ENCODE measurements at places on chromosomes 7 and 10. TPM values are rescaled to one million over a fixed set of nuclear protein-coding genes. Genes with fewer than 3 reads are reported as not detected.

GRCh38 chr7:128262273-128263028, 21.4 kb downstream of the LEP start:
- DNase-seq = no peak

DNA sequence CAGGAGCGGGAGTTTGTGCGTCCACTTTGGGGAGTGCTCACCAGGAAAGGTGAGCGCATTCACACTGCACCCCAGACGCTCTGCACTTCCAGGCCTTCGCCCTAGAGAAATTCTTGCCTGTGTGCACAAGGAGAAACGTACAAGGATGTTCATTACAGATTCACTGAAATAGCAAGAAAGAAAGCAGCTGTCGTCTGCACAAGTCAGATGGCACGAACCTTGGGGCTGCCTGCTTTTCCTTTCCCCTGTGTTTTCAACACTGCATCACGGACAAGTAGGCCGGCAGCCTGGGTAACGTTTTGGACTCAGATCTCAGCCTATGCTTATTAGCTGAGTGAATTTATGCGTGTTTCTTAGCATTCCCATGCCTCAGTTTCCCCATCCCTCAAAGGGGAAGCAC, 546.8 kb upstream of the FOXK1 start:
- DNase-seq = no peak

DNA sequence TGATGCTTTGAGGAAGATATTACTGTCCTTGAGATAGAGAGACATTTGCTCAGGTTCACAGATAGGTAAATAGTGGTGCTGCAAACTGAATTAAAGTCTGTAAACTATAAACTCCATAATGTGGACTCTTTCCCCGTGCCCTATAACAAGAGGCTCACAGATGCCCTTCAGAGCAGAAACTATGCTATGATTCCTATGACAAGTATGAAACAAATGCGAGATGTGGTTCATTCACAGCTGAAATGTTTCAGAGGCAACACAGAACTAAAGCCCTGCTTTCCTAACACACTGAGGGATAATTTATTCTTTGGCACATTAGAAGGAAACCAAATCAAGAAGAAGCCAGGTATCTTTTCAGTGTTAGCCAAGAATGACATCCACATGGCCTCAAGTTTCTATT, 13.4 kb downstream of the CHUK start:
- no peak for DNase-seq

DNA sequence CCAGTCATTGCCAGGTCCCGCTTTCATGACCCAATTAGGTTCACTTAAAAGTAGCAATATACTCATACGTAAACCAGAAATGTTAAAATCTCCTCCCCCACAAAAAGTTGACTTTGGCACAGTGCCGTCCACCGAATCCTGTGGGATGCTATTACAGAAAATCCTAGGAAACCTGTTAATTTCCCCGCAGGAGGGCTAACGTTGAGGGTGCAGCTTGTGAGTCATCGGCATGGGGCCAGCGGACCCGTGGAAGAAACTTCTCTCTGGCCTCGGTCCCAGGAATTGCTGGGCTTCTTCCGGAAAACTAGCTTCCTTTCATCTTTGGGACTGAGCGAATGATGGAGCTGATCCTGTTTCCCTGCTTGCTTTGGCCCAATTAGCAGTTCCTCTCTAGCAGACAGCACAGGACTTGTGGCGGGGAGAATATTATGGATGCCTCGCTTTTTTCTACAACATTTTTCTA, 13.5 kb downstream of the CRYGN start:
- DNase-seq = peak; percentile 85

GRCh38 chr10:43254881-43255633, 11.8 kb downstream of the RASGEF1A start:
- no peak for DNase-seq

DNA sequence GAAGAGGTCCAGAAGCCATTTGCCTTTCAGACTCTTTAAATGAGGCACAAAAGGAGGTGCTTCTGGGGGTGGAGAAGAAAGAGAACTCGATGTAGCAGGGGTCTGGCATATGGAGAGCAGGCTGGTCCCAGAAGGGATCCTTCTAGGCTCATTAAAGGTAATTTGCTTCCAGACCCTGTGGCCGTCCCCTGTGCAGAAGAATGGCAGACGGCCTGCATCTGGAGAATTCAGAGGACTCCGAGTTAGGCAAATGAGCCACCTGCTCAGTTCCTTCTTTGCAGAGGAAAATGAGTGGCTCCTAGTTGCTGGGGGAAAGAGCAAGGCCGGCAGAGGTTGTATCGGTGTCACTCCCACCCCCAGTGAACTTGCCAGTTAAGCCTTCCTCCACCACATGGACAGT, 73.8 kb upstream of the FAM180A start:
- DNase-seq = no peak

- no peak for DNase-seq
Observed at GRCh38 chr7:120760050-120760449, 97.9 kb downstream of the TSPAN12 start.

GRCh38 chr7:155533827-155534690, 12.3 kb downstream of the CNPY1 start:
- DNase-seq = no peak

DNA sequence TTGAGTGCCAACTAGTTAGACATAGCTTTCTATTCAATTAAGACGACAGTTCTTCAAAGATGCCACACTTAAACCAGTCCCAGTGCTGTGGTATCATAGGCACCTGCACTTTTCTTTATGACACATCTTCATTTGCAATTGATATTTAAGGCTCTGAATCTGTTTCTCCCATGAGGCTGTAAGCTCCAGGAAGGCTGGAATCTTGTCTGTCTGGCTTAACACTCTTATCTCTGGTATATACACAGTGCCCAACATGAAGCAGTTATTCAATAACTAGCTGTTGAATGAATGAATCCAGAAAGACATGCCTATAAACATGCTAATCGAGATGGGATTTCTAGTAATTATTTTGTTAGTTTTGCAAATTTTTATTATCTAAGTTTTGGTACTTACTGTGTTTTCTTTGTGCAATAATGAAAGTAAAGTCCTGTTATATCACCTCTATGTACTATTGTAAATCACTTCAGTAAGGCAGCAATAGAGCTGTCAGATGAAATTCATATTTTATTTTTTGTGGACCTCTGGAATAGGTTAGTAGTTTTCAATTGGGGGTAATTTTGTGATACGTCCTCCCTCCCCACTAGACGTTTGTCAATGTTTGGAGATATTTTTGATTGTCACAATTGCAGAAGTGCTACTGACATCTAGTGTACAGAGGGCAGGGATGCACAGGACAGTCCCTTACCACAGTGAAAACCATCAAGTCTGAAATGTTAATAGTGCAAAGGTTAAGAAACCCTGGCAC, 51.3 kb upstream of the STEAP4 start:
- DNase-seq = peak; percentile 30

DNA sequence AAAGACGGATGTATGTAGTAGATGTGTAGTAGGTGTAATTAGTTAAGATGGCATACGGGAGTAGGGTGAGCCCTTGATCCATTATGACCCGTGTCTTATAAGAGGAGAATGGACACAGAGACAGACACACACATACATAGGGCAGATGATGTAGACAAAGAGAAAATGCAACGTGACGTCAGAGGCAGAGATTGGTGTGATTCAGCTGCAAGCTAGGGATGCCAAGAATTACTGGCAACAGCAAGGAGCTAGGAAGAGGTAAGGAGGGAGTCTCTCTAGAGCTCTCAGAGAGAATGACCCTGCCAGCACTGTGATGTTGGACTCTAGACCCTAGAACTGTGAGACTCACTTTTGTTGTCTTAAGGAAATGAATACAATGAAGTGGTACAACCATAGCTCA, 247.0 kb upstream of the HABP2 start:
- DNase-seq = peak; percentile 76

DNA sequence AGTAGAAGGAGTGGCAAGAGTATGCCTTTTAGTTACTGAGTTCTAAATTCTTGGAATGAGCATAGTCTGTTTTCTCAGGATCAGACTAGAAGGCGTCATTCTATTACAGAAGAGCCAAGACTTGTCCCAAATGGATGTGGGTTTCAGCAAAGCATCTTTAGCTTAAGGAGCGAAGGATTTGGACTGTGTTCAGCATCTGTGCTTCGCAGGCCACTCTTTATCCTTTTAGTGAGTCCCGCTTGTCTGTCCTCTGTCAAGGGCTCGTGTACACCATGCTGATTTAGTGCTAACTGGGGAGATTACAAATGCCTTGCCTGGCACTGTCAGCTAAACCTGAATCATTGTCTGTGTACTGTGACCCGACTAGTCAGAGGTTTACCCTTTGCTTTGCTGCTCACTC, 465.7 kb downstream of the AUTS2 start:
- DNase-seq = peak; percentile 92

DNA sequence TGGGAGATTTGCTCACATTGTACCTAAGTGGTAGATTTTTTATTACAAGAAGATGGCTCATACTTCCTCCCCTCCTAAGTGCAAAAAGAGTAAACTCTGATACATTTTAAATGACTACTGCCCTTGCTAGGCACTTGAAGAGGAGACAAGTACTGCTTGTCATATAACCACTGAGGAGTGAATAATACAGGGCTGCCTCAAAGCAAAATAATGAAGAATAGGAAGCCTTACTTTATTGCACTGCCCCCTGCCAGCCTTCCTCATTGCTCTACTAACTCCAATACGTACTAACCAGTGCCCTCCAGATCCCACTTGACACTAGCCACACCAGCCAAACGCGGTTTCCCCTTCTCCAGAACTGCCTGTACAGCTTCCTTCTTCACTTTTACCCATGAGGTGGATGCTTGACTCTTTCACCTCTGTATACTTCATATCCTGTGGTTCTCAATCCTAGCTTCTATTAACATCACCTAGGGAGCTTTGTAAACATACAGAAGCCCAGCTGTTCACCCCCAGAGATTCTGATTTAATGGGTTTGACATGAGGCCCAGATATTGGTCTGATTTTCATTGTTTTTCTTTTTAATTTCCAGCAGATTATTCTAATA, 11.7 kb upstream of the MTERF1 start:
- DNase-seq = no peak

GRCh38 chr7:106794276-106795083, 70.6 kb upstream of the PIK3CG start:
- DNase-seq = no peak

DNA sequence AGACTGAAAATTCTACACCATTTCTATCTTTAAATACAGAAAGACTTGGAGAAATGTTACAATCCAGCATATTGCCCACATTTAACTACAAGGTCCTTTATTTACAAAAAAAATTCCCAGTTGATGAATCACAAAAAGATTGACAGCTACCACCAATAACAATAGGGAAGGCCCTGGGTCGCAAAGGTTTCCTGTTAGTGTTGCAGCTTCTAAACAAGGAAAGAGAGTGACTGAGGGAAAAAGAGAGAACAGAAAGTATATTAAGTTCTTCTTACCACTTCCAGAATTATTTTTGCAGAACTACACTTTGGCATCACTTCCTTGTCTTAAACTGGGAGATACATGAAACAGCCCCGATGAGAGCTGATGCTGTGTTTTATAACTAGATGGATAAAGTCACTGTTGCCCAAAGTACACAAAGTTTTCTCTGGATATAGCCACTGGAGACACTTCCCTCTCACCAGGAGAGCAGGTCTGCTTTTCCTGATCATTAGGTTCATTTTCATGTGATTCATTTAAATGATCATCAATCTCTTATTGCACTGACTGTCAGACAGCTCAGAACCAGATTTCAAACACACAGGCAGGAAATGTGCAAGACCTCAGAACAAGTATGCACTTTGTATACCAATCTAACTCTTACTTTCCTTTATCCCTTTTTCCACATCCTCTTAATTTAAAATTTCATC, 57.0 kb downstream of the SHTN1 start:
- peak; percentile 66 for DNase-seq

DNA sequence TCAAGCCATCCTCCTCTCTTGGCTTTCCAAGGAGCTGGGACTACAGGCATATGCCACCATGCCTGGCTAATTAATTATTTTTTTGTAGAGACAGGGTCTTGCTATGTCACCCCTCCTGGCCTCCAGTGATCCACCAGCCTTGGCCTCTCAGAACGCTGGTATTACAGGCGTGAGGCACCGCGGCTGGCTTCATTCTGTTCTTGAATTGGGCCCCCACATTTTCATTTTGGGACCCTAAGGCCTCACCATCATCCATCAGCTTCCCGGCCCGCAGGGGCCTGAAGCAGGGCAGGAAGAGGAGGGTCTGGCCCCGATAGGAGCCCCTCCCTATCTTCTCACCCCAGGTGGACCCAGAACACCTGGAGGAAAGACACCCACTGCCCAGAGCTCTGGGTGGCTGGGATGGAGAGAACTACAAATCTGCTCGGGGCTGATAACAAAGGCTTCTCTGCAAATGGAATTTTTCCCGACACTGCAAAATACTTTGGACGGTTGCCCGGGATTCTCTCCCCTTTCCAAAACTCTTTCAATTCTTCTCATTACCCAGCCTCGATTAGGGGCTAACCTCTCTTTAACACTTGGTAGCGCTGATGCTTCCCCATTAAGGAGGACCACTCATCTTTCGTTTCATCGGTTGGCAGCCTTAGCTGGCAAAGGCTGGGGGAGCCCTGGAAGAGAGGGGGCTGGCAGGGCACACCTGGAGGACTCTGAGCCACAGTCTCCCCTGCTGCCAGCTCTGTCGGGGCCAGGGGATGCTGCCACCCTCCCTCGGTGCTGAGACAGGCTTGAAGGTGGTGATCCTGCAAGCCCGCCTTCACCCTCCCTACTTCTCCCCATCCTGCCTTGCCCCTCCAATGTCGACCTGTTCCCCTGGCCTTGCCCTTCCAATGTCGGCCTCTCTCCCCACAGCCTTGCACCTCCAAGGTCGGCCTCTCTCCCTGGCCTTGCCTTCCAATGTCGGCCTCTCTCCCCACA, 81.0 kb upstream of the GNA12 start:
- DNase-seq = peak; percentile 31

- no peak for DNase-seq
Observed at GRCh38 chr10:5147255-5147980, 37.5 kb downstream of the AKR1C8 start.

DNA sequence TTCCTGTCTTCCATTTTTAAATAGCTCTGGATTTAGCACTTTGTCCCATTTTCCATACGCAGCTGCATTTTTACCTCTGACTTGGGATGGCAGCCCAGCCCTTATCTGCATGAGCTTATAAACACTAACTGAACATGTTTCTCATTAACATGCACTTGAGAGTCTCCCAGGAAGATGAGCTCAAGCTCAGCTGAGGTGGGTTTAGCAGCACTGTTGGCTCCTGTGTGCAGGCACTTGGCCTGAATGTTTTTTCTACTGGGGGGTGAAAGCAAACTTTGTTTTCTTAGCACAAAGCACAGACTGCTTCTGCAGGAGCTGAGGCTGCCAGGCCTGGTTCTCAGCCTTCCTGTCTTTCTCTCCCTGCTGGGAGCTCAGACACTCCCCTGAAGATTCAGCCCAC, 1093.6 kb upstream of the AUTS2 start:
- peak; percentile 86 for DNase-seq

HABP2 gene
- 0.04 TPM for total RNA-seq

ARL3 gene
- total RNA-seq = 7.6 TPM

INA gene
- 0.13 TPM for total RNA-seq

TDRD1 gene
- total RNA-seq = 0.13 TPM

WDFY4 gene
- 1.2 TPM for total RNA-seq

GRID1 gene
- 2.7 TPM for total RNA-seq

EXOC4 gene
- total RNA-seq = 64.9 TPM

NPC1L1 gene
- not detected for total RNA-seq
